KG1 (cell line): ENCODE measurements at places on chromosomes 7 and 10.

DNA sequence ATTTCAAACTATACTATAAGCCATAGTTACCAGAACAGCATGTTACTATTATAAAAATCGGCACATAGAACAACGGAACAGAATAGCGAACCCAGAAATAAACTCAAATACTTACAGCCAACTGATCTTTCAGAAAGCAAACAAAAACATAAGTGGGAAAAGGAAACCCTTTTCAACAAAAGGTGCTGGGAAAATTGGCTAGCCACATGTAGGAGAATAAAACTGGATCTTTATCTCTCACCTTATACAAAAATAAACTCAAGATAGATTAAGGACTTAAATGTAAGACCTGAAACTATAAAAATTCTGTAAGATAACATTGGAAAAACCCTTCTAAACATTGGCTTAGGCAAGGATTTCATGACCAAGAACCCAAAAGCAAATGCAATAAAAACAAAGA, 29.1 kb downstream of the ZNF680 start:
- no peak for DNase-seq

DNA sequence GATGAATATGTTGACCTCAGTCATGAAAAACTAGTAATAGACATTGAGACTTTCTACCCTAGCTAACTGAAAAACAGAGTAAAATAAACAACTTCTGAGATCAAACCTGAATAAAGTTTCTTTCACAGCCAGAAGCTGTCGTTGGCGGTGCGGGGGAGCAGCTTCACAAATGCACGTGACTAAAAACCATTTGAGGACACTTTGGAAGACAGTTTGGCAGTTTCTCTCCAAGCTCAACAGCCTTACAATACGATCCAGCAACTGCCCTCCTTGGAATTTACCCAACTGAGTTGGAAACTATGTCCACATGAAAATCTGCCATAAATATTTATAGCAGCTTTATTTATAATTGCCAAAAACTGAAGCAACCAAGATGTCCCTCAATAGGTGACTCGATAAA, 63.1 kb downstream of the CYTH3 start:
- no peak for DNase-seq

DNA sequence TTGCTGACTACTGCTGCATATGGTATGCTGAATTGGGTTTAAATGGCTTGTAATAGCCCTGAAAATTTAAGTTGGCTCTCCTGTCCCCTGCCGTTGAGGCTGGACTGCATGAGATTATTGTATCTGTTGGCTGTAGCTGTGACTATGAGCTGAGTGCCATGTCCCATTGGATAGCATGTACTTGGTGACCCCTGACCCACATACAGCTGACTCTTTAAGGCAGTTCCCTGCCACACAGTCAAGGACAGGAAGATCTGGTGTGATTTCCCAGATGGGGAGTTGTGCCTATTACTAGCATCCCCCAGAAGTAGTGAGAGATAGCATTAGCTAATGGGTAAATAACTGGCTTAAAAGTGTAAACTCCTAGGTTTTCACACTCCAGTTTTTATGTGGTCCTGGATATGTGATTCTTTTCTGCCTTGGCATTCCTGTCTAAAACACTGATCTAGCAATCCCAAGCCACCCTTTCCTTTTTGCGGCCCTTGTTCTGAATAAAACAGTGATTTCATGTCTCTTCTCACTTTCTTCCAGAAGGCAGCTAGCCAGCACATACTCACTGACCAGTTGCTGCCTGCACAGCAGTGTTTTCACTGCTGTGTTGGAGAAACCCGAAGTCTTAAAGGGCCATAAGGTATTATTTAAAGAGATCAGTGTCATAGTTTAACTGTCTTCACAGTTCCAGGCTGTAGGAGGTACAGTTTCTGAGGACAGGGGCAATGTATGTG, 35.9 kb downstream of the LRRC4 start:
- no peak for DNase-seq

GRCh38 chr7:116445447-116446211, 53.9 kb upstream of the CAV2 start:
- no peak for DNase-seq

DNA sequence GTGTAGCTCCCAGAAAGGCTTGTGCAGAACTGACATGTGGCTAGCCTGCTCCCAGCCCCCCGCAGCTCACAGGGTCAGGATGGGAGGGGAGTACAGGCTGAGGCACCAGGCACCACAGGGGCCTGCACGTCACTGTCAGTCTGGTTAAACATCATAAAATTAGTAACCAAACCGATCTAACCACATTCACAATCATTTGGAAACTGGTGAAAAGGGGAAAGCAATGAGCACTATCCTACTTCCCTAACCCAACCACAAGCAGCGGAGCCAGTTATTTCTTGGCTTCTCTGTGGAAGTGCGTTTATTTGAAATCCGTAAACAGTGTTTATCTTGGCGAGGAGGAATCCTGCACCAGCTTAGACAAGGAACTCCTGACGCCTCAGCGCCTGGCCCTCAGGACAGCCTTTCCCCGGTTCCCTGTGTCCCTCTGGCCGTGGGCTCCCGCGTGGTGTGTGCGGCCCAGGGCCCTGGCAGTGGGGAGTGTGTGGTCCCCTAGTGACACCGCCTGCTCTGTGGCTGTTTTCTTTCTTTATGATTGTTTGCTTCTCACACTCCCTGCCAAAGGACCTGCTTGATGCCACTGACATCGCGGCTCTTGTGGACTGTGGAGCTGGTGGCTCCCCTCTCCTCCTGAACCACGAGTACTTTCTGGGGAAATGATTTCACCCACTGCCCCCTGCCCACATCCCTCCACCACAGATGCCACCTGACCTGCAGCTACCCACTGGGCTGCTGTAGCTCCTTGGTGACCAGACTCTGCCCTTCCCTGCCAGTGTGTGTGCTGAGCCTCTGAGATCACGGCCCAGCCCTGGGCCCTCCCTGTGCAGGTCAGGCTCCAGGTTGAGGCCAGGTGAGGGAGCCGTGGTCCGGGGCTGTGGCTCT, 38.0 kb downstream of the INPP5A start:
- DNase-seq: peak; percentile 48

DNA sequence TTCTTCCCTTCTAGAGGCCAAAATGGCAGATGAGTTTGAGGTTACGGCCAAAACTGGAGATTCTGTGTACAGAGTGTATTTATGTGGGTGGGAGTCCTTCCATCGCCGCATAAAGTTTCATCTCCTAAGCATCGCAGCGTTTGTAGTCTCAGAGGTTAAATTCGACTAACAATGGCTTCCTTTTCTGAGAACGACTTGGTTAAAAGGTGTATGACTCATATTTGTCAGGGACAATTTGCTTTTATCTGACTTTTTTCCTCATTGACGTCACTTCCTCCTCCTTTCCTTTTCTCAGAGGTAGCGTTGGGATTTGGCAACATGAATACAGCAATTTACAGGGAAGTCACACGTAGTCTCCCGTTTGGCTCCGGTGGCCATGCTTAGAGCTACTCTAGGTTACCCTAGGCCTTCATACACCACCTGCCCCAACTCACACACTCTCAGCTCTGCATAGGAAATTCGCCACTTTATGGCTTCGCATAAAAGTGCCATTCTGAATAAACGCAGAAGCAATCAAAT, 37.6 kb upstream of the TCF7L2 start:
- DNase-seq: no peak
